ENCODE measurements at places on chromosomes 16 and 17.

DNA sequence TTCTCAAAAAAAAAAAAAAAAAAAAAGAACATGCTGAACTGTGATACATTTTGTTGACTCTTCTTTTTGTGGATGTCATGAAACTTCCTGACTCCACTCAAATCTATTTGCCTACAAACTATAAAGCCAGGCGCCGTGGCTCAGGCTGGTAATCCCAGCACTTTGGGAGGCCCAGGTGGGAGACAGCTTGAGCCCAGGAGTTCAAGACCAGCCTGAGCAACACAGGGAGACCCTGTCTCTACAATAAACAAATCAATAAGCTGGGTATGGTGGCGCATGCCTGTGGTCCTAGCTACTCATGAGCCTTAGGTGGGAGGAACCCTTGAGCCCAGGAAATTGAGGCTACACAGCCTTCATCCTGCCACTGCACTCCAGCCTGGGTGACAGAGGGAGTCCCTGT lies 1.5 kb upstream of the NT5C start:
- no peak for DNase-seq

- no peak for DNase-seq
Measured at GRCh38 chr17:661509-661908, 53.1 kb downstream of the VPS53 start.

DNA sequence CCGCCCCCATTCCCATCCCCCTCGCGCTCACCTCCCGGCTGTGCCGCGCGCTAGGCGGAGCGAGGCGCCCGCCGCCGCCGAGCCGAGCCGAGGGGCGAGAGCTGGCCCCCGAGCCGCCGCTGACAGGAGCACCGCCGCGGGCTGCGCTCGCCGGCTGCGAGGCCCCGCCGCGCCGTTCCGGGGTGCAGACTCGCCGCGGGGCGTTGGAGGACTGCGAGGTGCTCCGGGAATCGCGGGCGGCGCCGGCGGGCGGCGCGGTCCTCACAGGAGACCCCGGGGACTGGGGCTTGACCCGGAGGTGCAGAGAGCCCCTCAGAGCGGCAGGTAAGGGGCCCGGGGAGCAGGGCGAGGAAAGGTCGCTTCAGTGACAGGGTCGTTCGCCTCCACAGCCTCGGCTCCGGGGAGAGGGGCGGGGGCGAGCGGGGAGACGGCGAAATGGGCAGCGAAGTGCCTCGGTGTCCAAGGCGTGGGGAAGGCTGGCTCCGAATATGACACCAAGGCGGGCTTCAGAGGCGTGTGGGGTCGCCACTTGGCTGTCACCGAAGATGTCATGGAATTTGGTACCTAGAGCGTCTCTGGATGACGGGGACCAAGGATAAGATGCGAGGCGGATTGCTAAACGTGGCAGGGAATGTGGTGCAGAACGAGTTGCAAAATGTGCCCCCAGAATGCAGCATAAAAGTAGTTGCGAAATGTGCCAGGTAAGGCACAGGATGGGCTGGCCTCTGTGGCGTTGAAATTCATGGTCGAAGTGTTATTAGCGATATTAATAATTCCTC lies 580 bp downstream of the TANC2 start:
- peak; percentile 52 for DNase-seq

DNA sequence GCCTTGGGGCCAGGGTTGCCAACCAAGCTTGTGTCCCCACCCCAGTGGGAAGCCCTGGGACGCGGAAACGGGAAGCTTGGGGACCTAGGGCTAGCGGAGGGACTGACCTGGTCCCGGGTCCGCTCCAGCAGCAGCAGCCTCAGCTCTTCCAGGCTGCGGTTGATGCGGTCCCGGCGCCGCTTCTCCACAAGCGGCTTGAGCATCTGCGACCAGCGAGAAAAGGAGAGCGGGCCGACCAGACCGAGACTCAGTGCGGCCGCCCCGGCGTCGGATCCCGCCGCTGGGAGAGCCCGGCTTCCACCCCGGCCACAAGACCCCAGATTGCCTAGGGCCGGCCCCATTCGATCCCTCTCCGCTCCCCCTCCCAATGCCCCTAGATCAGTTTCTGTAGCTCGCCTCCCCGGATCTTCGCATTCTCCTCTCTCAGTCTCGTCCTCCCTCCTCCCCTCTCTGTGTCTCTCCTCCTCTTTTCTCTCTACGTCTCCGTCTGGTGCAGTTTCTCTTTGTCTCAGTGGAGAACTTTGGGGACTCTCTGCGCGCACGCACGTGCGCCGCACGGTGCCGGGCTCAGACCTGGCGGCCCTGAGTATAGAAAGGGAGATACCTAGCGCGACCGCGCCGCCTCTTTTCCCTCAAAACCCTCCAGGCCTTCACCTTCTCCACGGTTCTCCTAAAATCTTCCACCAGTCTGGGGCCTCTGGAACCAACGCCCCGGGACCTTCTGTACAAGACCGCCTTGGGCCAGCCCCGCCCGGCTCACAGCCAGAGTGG lies 797 bp downstream of the HES7 start:
- DNase-seq: peak; percentile 54

DNA sequence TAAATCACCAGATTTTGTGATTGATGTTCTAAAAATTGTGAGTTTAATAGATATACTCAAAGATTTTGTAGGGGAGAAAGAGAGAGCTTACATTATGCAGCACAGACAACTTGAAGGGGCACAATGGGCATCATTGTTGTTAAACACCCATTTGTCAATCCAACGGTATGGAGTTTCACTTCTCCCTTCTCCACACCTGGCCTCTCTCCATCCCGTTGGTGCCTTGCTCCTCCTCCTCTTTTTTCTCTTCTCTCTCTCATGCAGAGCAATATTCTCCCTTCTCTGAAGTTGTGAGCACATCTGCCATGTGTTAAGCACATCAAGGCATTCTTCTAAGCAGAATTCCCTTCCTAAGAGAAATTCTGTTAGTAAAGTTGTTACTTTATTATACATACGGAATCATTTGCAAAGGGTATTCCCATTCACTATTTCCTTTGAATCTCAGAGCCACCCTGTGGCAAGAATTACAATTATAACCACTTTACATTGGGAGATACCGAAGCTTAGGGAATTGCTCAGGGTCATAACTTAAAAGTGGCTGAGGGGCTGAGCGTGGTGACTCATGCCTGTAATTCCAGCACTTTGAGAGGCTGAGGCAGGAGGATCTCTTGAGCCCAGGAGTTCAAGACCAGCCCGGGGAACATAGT lies 40.5 kb upstream of the SKAP1 start:
- DNase-seq: no peak
